ENCODE measurements at places on chromosomes 3 and 15.

DNA sequence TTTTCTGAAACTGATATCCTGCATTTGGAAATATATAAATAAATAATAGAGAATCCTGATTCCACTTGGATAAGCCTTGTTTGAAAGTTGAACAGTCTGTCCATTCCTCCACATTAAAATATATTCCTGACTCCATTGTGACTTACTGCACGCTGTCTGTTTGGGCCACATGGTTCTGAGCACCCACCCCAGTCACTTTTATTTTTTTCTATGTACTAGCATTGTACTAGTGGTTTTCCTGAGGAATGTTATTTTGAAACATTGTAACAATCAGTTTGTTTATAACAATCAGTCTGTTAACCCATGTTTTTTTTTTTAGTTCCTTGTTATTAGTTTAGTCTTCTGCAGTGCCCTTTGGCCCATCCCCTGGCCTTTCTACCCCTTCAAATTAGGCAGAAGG lies 87.4 kb upstream of the CCNL1 start:
- no peak for DNase-seq

DNA sequence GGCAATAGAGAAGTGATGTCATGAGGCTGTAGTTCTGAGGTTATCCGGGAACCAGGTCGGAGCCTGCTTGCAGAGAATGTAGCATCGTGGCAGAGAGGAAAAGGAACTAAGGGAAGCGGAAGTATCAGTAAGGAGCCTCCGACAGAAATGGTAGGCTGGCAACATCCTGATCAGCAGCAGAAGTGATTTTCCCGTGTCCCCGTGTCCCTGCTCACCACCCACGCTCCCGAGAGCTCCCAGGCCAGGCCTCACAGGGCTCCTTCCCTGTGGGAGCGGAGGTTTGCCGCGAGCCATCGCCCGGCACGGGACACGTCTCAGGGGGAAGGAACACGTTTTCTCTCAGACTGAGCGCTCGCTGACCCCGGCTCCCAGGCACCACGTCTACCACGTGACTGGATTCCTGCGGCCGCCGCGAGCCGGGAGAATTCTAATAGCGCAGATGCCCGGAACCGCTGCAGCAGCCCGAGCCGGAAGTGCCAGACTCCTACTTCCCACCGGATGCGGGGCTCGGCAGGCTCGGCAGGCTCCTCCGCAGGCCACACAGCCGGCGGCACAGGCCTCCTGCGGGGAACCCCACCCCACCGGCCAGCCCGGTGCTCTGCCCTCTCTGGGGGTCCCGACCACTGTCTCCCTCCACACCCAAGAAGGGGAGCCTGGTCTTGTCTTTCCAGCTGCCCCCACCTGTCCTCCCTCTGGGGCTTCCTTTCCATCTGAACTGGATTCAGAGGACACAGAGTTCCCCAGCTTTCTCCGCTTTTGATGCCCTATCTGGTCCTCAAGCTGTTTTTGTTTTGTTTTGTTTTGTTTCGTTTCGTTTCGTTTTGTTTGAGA lies 99.3 kb downstream of the BDH1 start:
- DNase-seq = peak; percentile 89

- DNase-seq = no peak
Observed at GRCh38 chr15:94503293-94503692, 271.9 kb downstream of the MCTP2 start.

- no peak for DNase-seq
Observed at GRCh38 chr3:13399603-13400002, 20.5 kb downstream of the NUP210 start.

DNA sequence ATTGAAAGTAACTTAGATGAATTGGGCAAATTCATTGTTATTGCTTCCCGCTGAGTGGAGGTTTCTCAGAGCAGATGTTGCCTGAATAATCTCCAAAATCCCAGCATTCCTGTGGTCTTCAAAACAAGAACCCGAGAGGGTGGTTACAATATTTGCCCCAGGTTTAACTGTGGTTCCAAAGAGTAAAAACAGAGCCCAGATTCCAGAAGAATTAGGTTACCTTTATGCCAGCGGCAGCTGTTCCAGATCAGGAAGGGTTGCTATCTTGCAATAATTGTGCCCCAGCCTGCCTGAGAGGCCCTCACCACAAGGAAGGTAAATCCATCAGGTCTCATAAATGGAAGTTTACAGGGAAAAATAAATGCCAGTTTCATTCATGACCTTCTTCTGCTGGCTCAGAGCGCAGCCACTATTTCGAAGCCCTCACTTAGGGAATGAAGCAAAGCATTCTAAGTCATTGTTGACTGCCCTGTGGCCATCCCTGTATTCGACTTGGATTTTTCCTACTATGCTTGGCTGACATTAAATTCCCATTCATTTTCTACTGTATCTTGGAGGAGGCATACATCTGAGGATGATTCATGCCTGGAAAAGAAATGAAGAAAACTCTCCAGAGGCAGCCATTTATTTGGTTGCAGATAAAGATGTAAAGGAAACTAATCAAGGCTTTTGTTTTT lies 54.6 kb downstream of the SSUH2 start:
- no peak for DNase-seq

DNA sequence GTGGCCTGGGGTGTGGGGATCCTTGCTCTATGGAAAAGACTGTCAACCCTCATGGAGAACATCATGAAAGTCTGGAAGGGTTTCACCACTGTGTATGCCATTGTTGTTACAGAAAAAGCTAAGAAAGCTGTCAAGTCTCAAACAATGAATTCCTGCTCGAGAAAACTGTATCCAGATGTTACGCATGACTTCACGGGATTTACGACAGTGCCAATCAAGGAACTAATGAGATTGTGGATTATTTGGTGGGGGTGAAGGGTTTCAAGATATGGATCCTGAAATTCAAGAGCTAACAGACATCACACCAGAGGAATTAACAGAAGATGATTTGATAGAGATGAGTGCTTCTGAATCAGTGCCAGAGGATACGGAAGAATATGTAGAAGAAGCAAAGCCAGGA lies 7.8 kb downstream of the PPP1R2 start:
- no peak for DNase-seq

DNA sequence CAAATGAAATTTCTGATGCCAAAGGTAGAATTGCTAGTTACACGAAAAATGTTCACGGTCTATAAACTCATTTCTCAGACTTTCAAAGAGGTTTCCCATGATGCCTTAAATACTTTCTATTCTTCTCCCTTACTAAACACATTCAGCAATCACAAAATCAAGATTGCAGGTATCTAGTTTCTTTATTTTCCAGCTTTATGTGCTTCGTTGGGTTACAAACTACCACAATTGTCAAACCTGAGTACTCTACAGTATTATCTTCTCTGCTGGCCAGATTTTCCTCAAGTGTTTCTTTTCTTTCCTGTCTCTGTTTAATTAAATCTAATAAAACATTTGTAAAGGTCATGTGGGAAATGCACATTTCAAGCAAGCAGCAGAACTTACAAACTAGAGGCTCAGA lies 201.8 kb upstream of the ZNF385D start:
- DNase-seq = no peak

GRCh38 chr3:187132666-187133065 lies 6.6 kb downstream of the RPL39L start:
- no peak for DNase-seq

- DNase-seq = no peak
Observed at GRCh38 chr15:81163961-81164800, 30.1 kb downstream of the CFAP161 start.

DNA sequence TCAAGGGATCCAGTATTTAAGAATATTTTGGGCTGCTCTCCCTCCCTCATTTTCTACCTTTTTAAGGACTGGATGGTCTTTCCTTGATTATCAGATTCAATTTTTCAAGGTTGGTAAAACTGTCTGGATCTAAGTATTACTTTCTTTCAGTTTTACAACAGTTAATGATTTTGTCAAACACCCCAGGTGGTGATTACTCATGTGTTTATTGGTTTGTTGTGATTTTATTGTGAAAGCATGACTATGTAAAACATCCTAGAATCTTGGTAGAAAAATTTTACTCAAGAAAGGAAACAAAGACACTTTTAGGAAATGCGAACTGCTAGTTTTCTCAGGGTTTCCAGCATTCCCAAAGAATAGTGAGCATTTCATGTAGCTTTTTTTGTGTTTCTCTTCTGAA lies 7.3 kb downstream of the GTF2E1 start:
- DNase-seq = no peak

- DNase-seq = no peak
Observed at GRCh38 chr3:141949972-141950371, 73.5 kb downstream of the ATP1B3 start.

GRCh38 chr3:152021951-152022461 lies 148.6 kb downstream of the SUCNR1 start:
- no peak for DNase-seq

GRCh38 chr15:63405159-63405558 lies 23.5 kb upstream of the CA12 start:
- no peak for DNase-seq

DNA sequence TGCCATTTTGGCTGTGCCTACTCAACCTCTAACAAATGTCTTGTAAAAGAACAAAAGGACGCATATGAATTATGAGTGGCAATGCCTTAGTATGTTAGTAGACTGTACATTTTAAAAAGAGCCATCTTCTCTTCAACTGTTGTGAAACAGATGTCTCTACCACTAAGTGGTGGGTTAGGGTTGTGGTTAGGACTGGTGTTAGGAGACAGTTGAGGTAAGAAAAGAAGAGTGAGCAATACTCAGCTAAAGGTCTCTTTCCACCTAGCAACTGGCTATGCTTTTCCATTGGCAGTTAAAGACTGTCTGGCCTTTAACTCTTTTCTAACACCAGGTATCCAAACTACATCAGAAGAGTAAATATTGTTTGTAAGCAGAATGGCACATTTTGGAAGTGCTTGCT lies 221.7 kb upstream of the TBC1D5 start:
- no peak for DNase-seq

DNA sequence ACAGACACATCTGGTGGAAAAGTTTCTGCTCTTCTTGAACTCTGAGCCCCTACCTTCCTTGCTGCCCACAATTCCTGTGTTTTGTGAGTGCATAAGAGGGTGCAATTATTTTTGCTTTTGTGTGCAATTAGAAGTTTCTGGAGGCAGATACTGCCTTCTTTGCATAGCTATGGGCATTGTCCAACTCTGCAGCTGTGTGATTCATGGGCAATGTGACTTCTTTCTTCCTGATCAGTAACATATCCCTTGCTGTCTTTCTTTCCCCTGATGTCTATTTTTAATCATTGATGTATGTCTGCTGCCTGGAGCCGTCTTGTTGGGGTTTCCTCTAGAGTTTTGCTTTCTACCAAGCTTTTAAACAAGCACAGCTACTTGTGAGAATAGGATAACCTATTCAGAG lies 321.6 kb upstream of the CHRM5 start:
- no peak for DNase-seq

GRCh38 chr3:152706991-152707713 lies 127.8 kb upstream of the P2RY1 start:
- DNase-seq = no peak

DNA sequence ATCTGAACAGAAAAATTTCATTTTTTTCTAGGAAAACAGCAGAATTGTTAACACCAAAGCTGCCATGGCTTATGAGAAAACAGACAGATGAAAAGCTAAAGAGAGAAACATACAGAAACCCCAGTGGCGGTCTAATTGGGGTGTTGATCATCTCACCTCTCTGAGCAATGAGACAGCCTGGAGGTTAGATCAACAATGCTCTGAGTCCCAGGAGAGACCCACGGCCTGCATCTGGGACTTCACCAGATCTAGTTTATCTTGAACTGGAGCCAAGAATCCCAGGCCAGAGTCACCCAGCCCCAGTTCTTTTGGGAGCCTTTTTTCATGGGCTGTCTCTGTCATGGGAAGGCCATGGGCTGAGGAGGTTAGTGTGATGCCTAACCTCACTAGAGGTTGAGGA lies 3.5 kb upstream of the GALNT15 start:
- DNase-seq = no peak

DNA sequence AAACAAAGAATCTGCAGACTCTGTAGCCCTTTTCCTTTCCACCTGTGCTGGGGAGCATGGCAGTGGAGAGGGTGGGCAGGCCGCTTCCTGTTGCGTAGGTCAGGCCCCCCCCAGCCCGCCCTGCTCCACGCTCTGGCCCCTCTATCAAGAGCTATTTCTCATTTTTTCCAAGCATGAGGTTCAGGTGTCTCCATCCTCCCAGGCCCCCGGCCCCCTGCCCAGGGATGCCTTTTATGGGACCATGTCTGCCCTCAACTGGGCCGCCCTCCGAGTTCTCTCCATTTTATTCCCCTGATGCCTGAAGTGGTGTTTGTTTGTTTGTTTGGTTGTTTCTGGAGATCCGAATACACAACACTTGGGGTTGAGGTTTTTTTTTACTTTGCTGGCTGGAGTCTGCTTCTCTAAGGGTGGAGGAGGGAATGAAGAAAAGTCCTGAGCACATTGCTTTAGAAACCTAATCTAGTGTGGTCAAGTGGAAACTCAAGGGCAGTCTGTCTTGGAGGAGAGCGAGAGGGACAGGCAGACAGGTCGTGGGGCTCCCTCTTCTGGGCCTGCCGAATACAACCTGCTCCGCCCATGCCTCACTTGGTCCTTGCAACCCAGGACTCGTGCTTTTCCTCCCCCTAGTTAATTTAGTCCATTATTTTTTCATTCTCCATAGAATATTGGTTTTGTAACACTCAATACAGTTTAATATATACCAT lies 176.5 kb upstream of the LYSMD4 start:
- DNase-seq = no peak

DNA sequence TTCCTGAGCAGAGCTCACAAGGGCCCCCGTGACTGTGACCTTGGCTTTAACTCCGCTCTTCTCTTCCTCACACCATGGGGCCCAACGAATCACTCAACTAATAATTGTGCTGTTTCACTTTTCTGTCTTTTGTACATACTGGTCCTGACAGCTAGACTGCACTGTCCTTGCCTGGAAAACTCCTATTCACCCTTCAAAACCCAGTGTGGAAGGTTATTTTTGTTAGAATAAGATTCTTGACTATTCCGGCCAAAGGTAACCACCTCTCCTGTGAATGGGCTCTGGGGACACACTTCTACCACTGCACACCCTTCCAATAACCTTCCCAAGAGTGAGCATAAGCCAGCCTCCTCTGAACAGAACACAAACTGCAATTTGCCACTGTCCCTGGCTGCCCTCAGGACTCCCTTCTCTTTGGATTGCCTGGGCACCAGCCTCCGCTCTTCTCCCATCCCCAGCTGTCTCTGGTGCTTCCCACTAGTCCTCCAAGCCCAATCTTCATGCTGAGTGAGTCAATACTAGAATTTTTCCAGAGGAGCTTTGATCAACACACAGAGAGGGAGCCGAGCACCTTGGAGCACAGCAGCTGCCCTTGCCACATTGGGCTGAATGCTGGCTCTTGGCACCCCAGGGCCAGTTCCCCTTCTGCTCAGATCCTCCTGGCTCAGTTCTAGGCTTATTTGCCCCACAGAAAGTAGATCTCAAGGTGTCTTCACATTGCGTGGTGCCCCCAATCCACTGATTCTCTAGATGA lies 2.1 kb downstream of the SCN5A start:
- no peak for DNase-seq

DNA sequence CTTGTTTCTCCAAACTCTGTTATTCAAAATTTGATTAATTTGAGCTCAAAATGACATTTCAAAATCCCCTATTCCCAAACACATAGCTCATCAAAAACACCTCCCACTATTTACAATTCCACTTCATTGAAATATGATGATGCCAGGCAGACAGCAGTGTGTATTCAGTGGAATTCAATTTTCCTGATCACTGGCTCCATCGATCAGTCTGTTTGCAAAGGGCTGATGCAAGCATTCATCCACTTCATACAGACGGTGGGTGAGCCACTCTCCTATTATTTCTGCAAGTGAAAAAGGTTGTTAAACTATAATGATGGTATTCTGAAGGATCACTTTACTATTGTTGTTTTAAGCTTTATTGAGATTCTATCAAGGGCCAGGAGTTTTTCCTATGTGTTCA lies 90.7 kb downstream of the RTP4 start:
- no peak for DNase-seq
